Stimulated activated CD8-positive, alpha-beta memory T cell treated with anti-CD3 and anti-CD28 coated beads, Interleukin-15, amount 100 ng/mL, for 4 hours (primary cell): ENCODE measurements at places on chromosomes 6 and 20.

- DNase-seq, result no peak
Measured at GRCh38 chr6:42171813-42172581, 1.2 kb upstream of the GUCA1A start.

- no peak for DNase-seq
Measured at GRCh38 chr6:136324686-136325380, 35.2 kb upstream of the BCLAF1 start.

GRCh38 chr6:5764401-5764955 is 242.2 kb downstream of the NRN1 start:
- no peak for DNase-seq

- no peak for DNase-seq
Measured at GRCh38 chr6:8157839-8158238, 55.5 kb upstream of the EEF1E1 start.
